ENCODE measurements at places on chromosomes 7 and 10.
A peak's percentile ranks its signal among the peaks of the same experiment; 100 is the strongest.

DNA sequence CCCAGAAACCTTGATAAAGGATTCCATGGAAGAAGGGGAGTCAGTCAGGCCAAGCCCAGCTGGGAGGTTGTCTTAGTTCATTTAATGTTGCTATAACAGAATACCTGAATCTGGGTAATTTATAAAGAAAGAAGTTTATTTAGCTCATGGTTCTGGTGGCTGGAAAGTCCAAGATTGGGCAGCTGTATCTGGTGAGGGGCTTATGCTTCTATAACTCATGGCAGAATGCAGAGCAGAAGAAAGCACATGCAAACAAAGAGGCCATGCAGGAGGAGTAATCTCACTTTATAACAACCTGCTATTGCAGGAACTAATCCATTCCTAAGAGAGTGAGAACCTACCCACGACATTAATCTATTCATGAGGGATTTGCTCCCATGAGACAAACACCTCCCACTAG lies 54.2 kb upstream of the ANKRD1 start:
- DNase-seq = no peak

DNA sequence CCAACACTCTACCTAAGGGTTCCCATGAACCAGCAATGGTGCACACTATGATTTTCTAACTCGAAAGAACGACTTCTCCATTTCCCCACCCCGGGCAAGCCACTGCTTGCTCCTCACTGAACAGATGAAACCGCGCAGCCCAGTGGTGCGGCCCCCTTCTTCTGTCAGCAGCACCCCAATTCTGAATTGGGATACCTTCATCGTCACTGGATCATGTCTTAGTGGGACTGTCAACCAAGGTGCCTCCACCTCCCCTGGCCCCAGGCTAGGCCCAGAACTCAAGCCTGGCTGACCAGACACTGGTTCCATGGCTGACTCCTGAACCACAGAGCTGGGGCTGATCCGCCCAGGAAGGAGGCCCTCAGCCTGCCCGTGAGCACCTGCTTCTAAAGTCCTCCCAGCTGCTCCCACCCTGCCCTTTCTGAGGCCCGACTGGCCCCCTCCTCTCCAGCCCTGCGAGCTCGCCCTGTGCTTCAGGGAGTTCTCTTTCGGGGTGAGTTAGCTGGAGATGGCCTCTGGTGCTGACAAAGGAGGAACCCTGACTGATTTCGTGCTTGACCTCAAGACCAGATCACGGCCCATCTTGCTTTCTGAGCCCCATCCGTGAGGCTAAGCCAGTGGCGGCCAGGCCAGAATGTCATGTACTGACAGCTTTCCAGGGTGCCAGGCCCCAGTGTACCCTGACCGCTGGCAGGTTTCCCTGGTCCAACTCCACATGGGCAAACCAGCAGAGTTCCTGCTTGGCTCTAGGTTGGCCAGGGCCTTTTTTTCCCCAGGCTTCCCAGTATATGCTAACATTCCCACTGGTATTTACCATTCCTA lies 44.5 kb downstream of the FAM53B start:
- DNase-seq = no peak

DNA sequence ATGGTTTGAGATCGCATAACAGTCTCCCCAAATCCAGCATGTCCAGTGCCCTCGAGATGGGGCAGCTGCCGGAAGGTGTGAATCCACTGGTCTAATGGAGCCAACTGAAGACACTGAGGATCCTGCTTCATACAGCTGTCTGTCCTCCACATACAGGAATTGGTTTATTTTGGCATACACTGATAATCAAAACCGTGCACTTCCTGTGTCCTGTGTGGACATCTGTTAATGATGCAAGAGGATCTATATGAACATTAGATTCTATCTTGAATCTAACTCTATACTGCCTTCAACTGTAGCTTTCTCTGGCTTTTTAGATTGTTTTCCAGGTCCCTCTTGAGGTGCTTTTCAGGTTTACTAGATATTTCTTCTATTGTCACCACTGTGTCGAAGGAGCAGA lies 3.0 kb upstream of the JAZF1 start:
- DNase-seq = peak; percentile 45

- DNase-seq = peak; percentile 23
Observed at GRCh38 chr7:26413007-26413691, 121.5 kb downstream of the SNX10 start.

GRCh38 chr10:114634609-114634979 lies 23.5 kb downstream of the ABLIM1 start:
- peak; percentile 24 for DNase-seq

- no peak for DNase-seq
Observed at GRCh38 chr10:24463611-24464426, 254.9 kb downstream of the KIAA1217 start.

DNA sequence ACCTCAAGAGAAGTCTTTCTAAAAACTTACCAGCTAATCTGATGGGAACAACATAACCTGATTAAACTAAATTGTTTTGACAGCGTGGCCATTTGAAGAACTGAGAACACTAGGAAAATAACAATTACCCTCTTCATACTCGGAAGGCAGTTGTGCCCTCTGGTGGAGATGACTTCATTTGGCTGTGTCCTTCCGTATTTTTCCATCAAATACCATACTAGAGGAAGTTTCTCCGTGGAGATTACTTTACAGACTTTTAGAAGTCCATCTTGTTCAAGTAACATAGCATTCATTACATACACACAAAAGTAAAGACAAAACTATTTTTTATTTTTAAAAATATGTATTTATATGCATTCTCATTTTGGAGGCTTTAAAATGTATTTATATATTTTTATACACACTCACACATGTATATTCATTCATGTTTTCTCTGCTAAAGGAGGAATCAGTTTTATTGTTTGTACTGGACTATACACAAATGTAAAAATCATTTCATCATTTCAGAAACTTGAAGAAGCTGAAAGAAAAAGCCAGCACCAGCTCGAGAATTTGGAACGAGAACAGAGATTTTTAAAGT lies 25.2 kb downstream of the SMNDC1 start:
- DNase-seq = peak; percentile 54

DNA sequence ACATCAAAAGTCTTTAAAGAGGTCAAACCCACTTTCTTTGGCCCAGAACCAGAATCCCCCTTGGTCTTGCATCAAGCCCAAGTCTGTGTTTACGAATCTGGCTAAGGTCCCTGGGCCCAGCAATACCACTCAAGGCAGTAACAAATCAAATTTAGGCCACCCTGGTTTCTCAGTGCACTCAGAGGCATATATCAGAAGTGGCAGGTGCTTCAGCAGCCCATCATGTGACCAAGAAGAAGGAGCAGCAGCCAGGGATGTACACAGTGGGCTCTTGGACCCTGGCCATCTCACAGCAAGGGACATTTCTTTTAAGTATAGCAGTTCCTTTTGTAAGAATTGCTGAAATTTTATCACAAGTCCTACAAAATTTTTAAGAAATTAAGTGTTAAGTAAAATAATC lies 7.3 kb upstream of the SLC25A13 start:
- no peak for DNase-seq

- no peak for DNase-seq
Observed at GRCh38 chr10:10007957-10008356, 1009.7 kb upstream of the CELF2 start.

DNA sequence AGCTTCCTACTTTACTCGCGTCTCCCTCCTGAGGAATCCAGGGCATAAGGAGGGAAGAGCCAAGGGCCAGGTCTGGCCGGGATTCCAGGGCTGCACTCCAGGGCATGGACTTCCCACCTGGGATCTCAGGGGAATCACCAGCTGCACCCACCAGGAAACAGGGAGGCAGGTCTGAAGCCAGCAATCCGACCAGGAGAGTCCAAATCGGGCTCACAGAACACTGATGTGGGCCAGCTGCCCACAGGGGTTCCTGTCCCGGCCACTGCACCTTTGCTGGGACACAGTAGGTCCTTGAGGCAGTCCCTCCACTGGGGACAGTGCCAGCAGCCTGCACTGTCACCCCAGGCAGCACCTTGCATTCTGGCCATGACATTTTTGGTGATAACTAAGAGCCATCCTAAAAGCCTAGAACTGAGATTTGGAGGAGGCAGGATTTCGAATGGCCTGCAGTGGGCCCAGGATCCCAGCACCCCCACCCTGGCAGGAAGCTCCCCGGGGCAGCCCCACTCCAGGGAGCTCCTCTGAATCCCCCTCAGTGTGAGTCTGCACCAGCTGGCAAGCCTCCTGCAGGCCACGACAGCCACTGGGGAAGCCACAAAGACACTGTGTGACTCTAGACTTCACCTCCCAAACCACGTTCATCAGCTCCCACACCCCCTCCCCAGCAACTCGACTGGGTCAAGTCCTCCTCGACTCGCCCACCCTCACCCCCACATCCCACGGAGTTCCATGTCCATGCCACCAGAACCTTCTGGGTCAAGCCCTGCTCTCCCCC lies 71.5 kb upstream of the PPP2R2D start:
- DNase-seq = no peak

GRCh38 chr7:130887957-130888371 lies 154.0 kb upstream of the KLF14 start:
- no peak for DNase-seq

DNA sequence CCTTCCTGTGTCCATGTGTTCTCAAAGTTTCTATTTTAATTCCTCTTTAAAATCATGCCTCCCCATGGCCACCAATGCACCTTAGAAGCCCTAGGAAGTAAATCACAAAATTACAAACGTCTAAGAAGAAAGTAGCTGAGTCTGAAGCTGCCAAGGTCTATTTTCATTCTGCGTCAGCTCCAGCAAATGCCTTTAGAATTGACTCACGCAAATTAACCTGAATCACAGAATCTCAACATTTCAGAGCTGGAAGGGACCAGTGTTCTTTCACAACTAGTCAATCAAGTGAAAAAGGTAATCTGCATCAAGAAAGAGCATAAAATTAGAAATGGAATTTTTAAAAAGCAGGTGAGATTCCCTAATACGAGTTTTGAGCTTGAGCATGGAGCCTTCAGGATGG lies 1017.6 kb downstream of the SORCS3 start:
- no peak for DNase-seq

DNA sequence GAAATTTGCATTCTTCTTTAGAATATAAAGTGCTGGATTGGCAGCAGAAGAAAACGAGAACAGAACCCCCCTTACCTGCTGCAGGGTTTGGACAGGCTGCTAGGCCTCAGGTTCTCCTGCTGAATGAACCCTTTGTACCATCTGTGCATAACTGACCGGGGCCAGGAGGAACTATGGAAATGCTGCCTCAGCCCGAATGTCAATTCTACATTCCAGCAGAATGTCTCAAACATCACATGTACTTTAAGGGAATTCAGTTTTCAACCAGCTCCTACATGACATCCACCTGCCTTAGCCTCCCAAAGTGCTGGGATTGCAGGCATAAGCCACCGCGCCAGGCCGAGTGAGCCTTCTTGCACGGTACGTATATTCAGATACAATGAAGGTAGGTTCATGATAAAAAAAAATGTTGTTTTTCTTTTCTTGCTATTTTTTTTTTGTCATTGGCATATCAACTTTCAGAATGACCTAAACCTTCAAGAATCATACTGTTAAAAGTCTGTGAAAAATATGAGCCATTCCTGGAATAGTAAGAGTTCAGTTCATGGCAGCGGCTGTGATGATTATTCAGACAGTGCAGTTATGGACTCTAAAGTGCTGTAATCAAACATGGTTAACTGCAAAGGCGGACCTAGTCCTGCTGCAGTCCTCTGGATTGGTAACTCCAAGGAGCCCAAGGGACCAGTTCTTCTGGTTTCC lies 84.4 kb upstream of the TNS3 start:
- DNase-seq = no peak

GRCh38 chr7:32905175-32905662 lies 13.7 kb upstream of the KBTBD2 start:
- peak; percentile 83 for DNase-seq

DNA sequence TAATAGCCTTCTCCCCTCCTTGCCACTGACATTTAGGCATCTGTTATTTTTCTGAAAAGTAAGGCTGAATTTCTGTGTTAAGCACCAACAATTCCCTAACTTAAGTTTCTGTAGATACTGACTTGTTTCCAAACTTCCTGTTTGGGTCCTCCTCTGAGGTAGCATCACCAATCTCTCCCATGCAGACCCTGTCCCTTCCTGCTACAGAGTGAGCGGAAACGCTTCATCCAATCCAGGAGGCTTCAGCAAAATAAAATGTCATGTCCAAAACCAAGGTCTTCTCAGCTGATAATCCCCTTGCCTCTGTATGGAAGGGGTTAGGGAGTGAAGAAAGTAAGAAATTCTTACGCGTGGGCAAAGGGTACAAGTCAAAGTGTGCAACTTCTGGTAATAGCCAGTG lies 29.9 kb downstream of the XPNPEP1 start:
- no peak for DNase-seq

DNA sequence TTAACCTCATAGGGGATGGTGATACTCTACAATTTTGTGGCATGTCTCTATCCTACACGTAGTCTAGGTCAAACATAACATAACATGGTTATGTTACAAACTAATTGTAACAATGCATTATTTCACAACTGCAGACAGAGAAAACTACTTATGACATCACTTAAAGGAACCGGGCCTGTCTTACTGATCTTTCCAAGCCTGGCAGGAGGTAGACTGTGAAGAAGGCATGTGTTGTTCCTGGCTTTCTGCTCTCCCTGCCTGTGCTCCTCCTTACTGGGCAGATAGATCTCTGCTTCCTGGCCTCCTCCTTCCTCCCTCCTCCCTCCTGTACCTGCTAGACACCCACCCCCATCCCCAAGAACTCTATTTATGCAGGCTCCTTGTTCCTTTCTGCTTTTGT lies 5.4 kb downstream of the CACNB2 start:
- no peak for DNase-seq

- DNase-seq = no peak
Observed at GRCh38 chr10:119373294-119374102, 166.1 kb downstream of the GRK5 start.

DNA sequence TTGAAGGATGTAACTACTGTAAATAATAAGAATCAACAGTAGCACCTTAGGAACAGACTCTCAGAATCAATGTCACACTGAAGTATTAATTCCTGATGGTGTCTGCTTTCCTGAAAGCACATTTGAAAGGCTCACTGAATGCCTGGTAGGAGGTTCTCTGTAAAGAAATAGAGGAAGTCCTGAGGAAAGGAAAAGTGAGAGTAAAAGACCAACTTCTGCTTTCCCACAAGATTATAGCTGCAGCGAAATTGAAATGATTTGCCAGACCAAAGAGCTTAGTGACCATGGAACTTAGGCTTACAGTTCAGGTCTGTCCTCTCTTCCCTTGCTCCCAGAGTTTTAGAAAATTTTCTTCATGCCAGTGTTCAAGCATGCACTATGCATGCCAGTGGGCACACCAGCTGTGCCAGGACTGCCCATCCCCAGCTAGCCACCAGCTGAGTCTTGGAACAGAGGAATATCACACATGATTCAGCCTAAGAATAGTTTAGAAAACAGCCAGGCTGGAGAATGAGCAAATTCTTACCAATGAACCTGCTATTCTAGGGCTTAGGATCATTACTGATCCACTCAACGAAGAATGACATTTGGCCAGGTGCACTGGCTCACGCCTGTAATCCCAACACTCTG lies 123.2 kb downstream of the HERPUD2 start:
- no peak for DNase-seq

GRCh38 chr10:112039823-112040222 lies 143.7 kb downstream of the GPAM start:
- no peak for DNase-seq

DNA sequence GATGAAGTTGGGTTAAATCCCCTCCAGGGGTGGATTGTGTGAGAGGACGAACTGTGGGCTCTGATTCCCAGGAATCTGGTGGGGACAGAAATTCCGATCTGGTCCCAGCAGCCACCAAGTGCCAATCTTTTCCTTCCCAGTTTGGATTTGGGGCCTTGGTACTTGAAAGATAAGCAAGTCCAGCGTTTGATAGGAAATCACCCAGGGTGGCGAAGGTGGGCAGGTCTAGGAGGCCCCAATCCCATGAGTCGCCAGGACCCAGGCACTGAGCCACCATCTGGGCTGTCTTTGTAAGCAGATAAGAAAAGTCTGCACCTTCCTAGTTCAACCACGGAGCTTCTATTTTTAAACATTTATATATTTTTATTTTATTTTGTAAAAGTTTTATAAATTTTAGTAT lies 122.6 kb upstream of the LSM8 start:
- DNase-seq = no peak
